ENCODE measurements at places on chromosomes 1 and 21.

- no peaks in the 10 kb centered on the region for H3K36me3 ChIP-seq
- no peak for DNase-seq
- H3K27ac ChIP-seq = no peak overlapping the region
- peaks cover 4% of the 10 kb centered on the region for H3K4me1 ChIP-seq
These were observed 140.0 kb downstream of the ETS2 start for GRCh38 chr21:38945545-38946245.

- DNase-seq = no peak
- peak overlapping the region; percentile 54 for H3K27ac ChIP-seq
- peaks cover 47% of the 10 kb centered on the region for H3K4me1 ChIP-seq
- no peaks in the 10 kb centered on the region for H3K27me3 ChIP-seq
- H3K36me3 ChIP-seq = peaks cover 10% of the 10 kb centered on the region
These were observed 17.6 kb downstream of the GALNT2 start for GRCh38 chr1:230084408-230085177.

DNA sequence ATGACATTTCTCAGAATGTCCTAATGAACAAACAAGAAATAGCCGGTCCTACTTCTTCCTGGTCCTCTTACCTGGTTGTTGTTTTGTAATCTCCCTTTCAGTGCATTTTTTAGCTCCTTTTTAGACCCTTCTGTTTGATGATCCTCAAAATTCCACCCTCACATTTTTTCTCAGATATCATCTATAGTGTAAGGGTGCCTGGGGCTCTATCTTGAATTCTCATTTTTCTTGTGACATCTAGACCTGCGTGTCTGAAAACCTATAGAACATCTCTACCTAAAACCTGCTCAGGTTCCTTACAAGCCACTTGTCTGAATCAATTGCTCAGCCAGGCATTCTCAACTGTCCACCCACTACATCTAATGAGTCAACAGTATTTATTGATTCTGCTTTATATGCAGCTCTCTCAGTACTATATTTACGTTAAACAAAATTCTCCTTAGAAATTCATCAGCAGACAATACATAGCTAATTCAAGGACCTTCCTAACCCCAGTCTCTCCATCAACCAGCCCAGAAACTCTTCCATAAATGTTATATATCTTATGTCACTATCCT, 36.5 kb upstream of the USH2A start:
- no peaks in the 10 kb centered on the region for H3K36me3 ChIP-seq
- H3K27me3 ChIP-seq = no peaks in the 10 kb centered on the region
- no peak overlapping the region for H3K4me3 ChIP-seq
- no peaks in the 10 kb centered on the region for H3K4me1 ChIP-seq

GRCh38 chr1:213423605-213424004, 372.6 kb downstream of the RPS6KC1 start:
- H3K4me3 ChIP-seq = no peak overlapping the region
- H3K4me1 ChIP-seq = no peaks in the 10 kb centered on the region
- peaks cover 3% of the 10 kb centered on the region for H3K27me3 ChIP-seq
- DNase-seq = peak; percentile 17
- no peak overlapping the region for H3K27ac ChIP-seq

- no peaks in the 10 kb centered on the region for H3K27me3 ChIP-seq
- no peaks in the 10 kb centered on the region for H3K36me3 ChIP-seq
- DNase-seq = no peak
- no peaks in the 10 kb centered on the region for H3K4me1 ChIP-seq
- no peak overlapping the region for H3K27ac ChIP-seq
These were observed 198.7 kb downstream of the SETD4 start for GRCh38 chr21:35861661-35862060.
